ENCODE measurements at places on chromosomes 5 and 9.

- no peaks in the 10 kb centered on the region for H3K27me3 ChIP-seq
- DNase-seq, result no peak
- H3K4me1 ChIP-seq, result no peaks in the 10 kb centered on the region
- peak overlapping the region; percentile 50 for H3K4me3 ChIP-seq
Observed at GRCh38 chr5:179558932-179559283, 8.6 kb downstream of the RUFY1 start.

DNA sequence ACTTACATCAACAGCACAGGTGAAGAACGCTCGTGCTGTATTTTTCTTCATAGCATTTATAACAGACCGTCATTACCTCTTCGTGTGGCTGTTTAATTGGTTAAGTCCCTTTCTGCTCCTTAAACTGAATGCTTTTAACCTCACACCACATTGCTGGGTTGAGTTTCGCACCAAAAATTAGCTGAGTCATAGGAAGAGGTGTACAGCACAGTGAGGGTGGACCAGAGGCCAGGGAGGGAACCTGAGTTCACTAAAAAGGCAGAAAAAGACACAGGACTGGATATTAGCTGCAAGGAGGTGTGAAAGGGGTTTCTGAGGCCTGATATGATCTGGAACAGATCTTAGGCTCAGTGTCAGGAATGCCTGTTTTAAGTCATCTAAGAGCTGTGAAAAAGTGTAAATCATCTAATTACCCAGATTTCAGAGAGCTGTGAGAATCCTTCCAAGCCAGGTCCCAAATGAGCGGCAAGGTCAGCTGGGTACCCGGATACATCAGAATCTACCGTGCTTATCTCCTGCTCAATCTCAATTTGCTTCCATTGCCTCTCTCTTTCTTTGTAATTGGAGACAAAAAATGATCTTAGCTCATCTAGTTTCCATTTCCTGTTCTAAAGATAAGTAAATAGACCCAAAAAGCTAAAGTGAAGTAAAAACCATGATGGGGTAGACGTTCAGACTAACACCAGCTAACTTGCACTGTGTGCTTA lies 7.1 kb upstream of the CFAP90 start:
- no peaks in the 10 kb centered on the region for H3K27me3 ChIP-seq

DNA sequence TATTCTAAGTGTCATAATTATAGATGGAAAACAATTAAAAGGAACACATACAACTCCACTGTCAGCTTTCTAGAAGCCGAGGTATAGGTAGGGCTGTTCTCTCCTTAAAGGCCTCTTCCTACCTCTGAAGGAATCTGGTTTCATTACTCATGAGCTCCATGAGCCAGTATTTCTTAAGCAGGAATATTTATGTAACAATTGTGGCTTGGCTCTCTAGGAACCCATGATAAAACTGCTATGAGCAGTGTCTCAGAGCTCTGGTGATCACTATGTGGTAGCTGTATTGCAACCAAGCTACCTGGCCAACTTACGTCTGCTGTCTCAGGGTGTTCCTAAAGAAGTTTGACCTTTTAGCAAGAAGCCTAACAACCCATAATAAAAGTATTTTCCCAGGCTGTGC lies 157.7 kb downstream of the CEP120 start:
- H3K27ac ChIP-seq, result no peak overlapping the region
- DNase-seq, result no peak
- no peak overlapping the region for H3K4me3 ChIP-seq

DNA sequence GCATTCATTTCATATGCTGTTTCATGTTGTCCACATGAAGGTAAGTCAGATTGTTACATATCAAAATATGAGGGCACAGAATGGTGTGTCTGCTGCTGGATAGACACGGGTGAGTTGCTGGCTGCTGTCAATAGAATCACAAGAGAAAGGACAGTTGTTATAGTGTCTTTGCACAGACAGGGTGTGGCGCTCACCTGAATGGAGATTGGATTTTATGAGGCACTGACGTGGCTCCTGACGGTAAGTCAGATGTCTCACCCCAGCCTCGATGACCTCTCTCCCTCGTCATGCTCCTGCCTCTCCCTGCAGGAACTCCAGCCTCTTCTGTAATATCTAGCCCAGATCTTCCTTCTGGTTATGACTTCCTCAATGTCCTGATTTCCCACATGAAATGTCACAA lies 75.4 kb upstream of the SELENOP start:
- no peak for DNase-seq
- H3K4me3 ChIP-seq, result no peak overlapping the region
- no peak overlapping the region for H3K27ac ChIP-seq
- H3K36me3 ChIP-seq, result no peaks in the 10 kb centered on the region

DNA sequence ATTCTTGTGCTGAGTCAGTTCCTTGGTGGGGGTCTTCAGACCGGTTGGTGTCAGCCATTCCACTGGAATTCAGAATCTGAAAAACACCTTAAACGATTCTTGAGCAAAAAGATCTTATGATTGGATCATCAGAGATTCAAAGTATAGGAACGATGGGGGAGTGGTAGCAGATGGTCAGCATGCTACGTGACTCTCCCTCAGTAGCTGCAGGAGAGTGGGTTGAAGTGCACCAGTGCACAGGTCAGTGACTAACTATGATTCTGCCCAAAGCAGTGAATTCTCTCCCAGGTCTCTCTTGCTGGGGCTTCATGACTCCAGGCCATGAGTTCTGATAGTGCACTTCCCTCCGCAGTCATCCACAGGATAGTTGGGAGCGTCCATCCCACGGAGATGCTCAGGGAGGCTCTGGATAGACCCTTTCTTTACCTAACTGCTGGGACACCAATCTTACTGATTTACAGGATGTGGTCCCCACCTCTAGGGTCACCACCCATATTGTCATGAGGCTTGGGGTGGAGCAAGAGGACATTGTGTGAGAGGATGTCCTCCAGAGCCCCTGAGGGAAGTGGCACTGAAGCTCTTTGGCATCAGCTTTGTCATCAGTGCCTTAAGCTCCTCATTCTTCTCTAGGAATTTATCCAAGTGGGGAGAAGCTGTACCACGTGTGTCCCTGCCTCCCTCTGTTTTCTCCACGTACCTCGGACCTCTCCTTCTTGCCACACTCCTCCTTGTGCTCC lies 62.0 kb downstream of the RASGRF2 start:
- no peaks in the 10 kb centered on the region for H3K4me1 ChIP-seq
- H3K36me3 ChIP-seq, result no peaks in the 10 kb centered on the region
- no peaks in the 10 kb centered on the region for H3K27me3 ChIP-seq
- DNase-seq, result no peak
- no peak overlapping the region for H3K27ac ChIP-seq

- DNase-seq, result no peak
- H3K27ac ChIP-seq, result no peak overlapping the region
- H3K36me3 ChIP-seq, result no peaks in the 10 kb centered on the region
- no peaks in the 10 kb centered on the region for H3K4me1 ChIP-seq
- H3K4me3 ChIP-seq, result no peak overlapping the region
Observed at GRCh38 chr9:84189904-84190303, 150.7 kb downstream of the SLC28A3 start.

GRCh38 chr9:134621558-134622110 lies 20.0 kb upstream of the COL5A1 start:
- no peaks in the 10 kb centered on the region for H3K27me3 ChIP-seq
- H3K36me3 ChIP-seq, result no peaks in the 10 kb centered on the region
- H3K4me3 ChIP-seq, result no peak overlapping the region
- no peaks in the 10 kb centered on the region for H3K4me1 ChIP-seq
- no peak overlapping the region for H3K27ac ChIP-seq
- DNase-seq, result peak; percentile 7

DNA sequence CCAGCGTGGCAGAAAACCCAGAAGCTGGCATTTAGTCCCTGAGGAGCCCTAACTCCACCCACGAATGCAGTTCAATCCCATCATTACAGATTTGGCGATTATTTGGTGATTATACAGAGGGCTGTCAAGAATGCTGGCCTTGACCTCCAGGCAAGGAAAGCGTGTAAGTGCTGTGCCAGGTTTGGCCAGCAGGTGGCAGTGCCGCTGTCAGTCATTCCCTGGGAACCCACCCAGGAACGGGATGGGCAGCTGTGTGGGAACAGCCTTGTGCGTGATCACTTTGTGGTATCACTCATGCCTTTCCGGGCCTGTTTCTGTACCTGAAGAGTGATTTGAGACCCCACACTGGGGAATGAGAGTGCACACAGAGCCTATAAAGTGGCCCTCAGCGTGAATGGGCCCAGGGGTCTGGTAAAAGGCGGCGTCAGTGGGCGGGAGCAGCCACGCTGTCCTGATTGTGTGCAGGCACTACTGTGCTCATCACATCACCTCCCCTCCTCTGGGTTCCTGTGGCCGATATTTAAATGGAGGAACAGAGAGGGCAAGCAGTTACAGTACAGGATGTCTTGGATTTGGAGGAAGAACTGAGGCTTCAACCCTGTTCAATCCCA lies 215.6 kb downstream of the ROR2 start:
- no peaks in the 10 kb centered on the region for H3K27me3 ChIP-seq
- no peak overlapping the region for H3K4me3 ChIP-seq
- H3K27ac ChIP-seq, result peak overlapping the region; percentile 33
- H3K36me3 ChIP-seq, result no peaks in the 10 kb centered on the region

Data from uterus (tissue), 4 donors.